ENCODE measurements at places on chromosomes 5 and 9.

GRCh38 chr9:115633104-115633503 lies 515.1 kb upstream of the TNC start:
- no peak for DNase-seq

DNA sequence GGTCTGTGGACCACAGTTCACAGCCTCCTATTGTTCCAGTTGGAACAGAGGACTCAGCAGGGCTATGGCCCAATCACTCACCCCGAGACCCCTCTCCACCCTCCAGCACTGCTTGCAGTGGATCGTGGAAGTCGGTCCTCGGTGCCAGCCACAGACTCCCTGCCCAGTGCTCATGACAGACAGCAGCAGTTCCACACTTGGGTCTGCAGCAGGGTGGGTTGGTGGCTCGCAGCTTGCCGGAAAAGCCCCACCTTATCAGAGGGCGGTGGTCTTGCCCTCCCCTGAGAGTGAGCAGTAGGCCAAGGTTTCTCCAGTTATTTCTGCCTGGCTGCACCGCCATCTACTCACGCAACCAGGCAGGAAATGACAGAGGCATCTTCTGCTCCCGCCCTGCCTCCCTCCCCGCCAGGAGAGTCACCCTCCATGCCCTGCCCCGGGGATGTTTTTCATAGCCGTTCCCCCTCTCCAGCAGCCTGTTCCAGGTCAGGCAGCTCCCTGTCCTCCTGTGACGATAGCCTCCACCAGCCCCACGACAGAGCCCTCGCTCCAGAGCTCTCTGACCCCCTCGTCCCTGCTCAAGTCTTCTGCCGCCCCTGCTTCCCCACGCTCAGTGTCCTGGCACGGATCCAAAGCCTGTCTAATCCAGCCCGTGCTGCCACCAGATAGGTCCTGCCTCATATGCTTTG lies 34.5 kb downstream of the UNC5A start:
- no peak for DNase-seq

GRCh38 chr9:21872696-21873095 lies 70.3 kb downstream of the MTAP start:
- DNase-seq, result no peak

- DNase-seq, result no peak
Observed at GRCh38 chr5:62795926-62796325, 217.3 kb downstream of the LRRC70 start.

DNA sequence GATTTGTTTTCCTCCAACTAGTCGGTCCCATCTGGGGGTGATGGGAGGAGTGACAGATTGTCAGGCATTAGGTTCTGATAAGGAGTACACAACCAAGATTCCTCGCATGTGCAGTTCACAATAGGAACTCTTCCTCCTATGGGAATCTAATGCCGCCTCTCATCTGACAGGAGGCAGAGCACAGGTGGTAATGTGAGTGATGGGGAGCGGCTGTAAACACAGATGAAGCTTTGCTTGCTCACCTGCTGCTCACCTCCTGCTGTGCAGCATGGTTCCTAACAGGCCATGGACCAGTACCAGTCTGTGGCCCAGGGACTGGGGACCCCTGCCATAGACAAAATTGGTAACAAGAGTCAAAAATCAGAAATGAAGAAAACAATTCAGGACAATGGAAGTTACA lies 173.3 kb upstream of the HMHB1 start:
- no peak for DNase-seq

- no peak for DNase-seq
Observed at GRCh38 chr5:28862137-28862859, 1823.9 kb upstream of the CDH9 start.

GRCh38 chr5:148776261-148776660 lies 50.1 kb upstream of the ADRB2 start:
- no peak for DNase-seq

- DNase-seq, result no peak
Observed at GRCh38 chr9:134676886-134677285, 35.3 kb downstream of the COL5A1 start.

GRCh38 chr9:96651626-96652025 lies 3.5 kb downstream of the PRXL2C start:
- DNase-seq, result no peak

- no peak for DNase-seq
Observed at GRCh38 chr9:136527131-136527530, 18.7 kb downstream of the NOTCH1 start.

DNA sequence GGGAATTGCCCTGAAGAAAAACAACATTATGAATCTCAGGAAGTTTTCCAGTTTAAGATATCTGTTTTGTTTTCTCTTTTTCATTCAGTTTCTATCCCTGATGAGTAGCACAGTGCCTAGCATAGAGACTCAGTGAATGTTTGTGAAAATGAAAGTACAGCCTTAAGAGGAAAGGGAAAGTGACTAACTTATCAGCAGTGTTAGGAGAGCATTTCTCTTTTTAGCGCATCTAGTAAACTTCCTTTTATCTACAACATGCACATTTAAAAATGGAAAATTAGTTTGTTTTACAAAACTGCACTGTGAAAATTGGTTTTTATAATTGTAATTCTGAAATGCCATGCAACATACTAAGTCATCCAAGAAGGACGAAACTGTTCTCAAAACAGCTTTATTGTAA lies 110.8 kb downstream of the SMARCA2 start:
- DNase-seq, result no peak

GRCh38 chr5:151007430-151008209 lies 12.8 kb upstream of the GPX3 start:
- no peak for DNase-seq

- no peak for DNase-seq
Observed at GRCh38 chr5:59543821-59544442, 349.6 kb downstream of the PDE4D start.

DNA sequence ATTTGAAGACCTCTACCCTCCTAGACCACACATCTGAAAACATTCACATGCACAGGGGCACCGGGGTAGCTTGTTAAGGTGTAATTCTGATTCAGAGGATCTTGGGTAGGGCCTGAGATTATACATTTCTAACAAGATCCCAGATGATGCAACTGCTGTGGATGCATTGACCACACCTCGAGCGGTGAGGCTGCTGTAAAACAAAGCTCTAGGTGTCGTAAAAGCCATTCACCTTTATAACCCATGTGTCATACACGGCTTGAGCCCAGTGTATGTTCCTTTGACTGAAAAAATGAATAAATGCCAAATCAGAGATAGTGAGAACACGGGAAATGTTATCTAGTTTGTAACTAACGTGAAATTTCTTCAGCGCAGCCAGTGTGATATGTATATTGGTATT lies 1578.2 kb upstream of the WWC1 start:
- DNase-seq, result no peak

GRCh38 chr5:55601204-55601618 lies 66.4 kb upstream of the PLPP1 start:
- peak; percentile 89 for DNase-seq

Data from skeletal muscle cell (primary cell).